Omental fat pad (tissue), 4 donors: ENCODE measurements at places on chromosomes 7 and 10. TPM values are rescaled to one million over a fixed set of nuclear protein-coding genes. Genes with fewer than 3 reads are reported as not detected.

Gene NRCAM
- total RNA-seq = 1.9 TPM

Gene BUD31
- total RNA-seq = 68.3 TPM

Gene OR2A42
- total RNA-seq = not detected

Gene FAS
- total RNA-seq = 33.9 TPM

Gene AMPH
- 17.4 TPM for total RNA-seq

- no peak for DNase-seq
Observed at GRCh38 chr10:69223028-69223342, 2.9 kb downstream of the HKDC1 start.

- DNase-seq = no peak
Observed at GRCh38 chr7:11239316-11239715, 265.6 kb downstream of the PHF14 start.

DNA sequence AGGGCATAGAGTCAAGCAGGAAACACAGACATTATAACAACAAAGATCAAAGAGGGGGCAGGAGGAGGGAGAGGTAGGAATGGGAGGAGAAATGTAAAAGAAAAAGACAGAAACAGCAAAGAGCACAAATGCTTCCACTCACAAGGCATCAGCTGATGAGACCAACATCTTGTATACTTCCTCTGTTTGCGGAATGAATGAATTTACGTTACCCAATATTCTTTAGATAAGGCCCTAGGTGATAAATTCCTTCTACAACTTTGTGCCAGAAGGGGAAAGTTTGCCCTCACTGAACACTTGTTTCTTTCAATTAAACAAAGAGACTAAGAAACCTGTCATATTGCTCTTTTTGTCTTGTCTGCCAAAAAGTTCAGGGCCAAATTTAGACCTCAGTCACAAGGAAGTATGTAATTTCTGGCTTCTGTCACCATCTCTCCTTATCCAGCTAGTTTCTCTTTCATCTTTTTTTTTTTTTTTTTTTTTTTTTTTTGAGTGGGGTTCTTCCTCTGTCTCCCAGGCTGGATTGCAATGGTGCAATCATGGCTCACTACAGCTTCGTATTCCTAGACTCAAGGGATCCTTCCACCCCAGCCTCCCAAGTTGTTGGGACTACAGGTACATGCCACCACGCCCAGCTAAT lies 116.4 kb upstream of the NANOS1 start:
- no peak for DNase-seq

- DNase-seq = no peak
Observed at GRCh38 chr7:20932785-20933527, 146.3 kb upstream of the SP8 start.

DNA sequence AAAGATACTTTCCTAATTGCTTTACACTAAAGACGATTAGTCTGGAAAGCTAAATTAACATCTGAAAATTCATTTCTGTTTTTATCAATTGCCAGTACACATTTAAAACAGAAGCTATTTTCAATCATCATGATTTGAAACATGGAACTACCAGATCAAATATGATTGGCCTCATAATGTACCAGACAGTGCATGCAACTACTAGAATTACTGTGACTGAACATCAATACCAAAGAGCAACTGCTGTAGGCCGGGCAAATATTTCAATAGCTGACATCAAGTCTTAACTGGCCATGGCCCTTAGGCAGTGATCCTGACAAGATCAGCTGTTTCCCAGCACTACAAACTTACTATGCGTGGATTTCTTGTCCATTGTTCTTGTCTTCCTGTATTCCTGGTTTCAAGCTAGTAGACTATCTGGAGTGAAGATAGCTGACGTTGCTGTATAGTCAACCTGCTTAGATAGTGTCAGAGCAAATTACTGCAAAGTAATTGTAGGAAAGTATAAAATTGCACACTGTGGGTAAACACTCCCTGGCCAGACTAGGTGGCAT lies 21.7 kb upstream of the WNT16 start:
- no peak for DNase-seq

GRCh38 chr7:44274623-44274975 lies 50.8 kb downstream of the CAMK2B start:
- DNase-seq = no peak

- DNase-seq = no peak
Observed at GRCh38 chr10:128186959-128187787, 61.0 kb upstream of the MKI67 start.

- no peak for DNase-seq
Observed at GRCh38 chr10:31749981-31750840, 178.4 kb downstream of the ARHGAP12 start.

DNA sequence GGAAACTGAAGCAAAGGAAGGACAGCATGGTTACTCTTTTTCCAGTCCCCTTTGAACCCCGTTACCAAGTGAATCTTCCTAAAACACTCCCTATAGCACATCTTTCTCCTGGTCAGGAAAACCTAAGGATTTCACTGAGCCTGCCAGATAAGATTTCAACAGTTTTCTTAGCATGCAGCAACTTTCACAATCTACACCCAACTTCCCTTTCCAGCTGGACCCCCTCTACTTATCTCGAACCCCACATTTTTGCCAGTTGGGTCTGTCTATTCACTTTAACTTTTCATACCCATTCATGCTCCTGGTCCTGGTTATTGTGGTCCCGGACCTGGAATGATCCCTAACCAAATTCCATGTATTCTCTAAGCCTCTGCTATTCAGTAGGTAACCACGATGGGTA lies 14.9 kb upstream of the CPVL start:
- no peak for DNase-seq

DNA sequence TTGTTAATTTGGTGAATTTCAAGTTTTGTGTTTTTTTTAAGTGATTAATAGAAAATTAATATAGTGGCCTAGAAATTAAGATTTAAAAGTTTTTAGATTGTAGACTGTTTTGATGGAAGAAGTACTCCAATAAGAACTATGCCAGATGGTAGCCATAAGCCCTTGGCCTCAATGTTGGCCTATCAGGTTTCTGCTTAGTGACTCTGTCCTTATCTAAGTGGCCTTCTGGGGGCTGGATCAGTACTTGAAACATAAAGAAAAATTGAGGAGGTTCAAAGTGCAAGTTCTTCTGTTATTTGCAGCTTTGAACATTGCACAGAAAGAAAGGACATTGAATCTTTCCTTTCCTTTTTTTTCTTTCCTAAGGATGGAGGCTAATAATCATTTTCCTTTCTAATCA lies 9.9 kb downstream of the CCDC126 start:
- no peak for DNase-seq

- DNase-seq = no peak
Observed at GRCh38 chr10:132848951-132849545, 63.1 kb upstream of the NKX6-2 start.

DNA sequence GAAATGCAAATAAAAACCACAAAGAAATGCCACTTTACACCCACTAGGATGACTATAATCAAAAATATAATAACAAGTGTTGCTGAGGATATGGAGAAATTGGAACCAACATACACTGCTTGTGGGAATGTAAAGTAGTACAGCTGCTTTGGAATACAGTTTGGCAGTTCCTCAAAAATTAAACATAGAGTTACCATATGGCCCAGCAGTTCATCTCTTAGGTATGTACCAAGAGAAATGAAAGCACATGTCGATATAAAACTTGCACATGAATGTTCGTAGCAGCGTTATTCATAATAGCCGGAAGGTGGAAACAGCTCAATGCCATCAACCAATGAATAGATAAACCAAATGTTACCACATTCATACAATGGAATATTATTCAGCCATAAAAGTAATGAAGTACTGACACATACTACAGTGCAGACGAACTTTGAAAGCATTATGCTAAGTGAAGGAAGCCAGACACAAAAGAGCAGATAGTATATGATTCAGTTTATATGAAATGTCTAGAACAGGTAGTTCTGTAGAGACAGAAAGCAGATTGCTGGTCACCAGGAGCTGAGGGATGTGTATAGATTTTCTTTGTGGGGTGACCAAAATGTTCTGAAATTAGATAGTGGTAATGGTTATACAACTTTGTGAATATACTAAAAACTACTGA lies 12.4 kb downstream of the BCAP29 start:
- DNase-seq = no peak

DNA sequence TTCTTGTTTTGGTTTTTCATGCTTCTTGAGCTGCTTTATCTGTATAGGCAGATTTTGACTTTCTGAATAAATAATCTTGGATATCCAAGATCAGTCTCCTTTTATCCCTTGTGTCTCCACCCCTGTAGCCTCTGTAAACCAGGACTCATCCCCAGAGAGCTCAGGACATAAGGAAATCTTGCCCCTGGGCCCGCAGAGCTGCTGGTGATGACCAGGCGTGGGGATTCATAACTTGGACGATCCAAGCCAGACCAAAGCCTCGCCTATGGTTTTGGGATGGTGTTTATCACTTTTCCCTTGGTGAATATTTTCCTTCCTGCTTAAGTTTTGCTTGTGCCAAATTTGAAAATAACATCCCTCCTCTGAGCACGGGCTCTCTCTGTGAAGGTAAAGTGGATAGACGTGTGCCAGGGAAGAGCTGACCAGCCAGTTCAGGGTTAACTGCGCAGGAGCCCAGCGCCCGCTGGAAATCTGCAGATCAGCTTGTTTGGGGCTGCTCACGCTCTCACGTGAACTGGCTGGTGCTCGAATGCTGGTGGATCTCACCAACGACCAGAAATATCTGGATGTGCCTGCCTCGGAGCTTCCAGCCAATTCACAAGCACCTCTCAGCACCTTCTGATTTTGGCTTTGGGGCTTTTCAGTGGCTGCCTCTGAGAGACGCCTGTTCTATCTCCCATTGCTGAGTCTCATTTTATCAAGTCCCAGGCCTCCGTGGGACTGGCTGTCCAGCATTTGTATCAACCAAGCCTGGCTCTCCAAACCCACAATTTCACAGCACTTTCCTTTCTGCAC lies 132.1 kb upstream of the BTBD16 start:
- no peak for DNase-seq

DNA sequence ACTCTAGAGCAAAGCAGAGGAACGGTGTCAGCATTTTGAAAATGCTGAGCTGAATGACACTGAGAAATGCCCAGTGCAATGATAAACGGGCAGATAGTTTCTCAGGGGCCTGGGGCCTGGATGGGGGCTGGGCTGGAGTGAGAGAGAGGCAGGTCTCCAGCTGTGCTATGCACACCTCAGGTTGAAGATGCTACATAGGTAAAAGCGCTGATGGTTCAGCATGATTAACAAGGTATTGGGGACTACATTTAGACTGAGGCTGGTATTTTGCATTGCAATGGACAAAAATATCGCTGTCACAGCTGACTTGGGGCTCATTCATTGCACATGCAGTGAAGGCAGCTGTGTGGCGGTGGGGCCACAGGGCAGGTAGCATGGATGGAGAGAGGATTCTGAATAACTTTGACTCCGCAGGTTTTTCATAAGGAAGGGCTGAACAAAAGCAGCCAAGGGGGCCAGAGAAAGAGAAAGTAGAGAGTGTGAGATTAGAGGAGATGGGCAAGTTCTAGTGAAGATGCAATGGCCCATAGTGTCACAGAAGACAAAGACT lies 290.8 kb upstream of the ZNF32 start:
- no peak for DNase-seq

DNA sequence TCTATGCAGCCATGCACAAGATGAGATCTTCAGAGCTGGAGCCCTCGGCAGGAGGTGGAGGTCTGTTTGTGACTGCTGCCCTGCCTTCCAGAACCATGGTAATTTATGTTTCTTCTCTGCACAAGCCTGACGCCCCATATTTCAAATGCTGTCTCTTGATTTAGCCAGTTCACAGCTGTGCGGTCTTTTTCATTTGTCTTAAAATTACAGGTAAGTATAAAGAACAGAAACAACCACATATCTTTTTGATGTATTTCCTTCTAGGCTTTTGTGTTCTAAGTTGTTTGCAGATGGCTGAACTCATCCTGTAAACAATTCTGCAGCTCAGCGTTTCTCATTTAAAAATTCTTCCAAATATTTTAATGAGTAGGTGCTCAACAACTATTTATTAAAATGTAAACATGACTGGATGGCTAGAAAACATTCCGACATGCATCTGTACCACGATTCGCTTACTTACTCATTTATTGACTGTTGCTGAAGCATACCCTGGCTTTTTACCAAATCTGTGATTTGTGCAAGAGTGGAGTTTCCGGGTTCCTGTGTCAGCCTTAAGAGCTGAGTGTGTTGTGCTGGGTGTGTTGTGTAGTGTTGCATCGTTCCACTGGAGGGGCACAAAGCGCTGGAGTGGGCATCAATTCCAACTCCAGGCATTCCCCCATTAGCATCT lies 58.9 kb downstream of the PIP4K2A start:
- DNase-seq = no peak

DNA sequence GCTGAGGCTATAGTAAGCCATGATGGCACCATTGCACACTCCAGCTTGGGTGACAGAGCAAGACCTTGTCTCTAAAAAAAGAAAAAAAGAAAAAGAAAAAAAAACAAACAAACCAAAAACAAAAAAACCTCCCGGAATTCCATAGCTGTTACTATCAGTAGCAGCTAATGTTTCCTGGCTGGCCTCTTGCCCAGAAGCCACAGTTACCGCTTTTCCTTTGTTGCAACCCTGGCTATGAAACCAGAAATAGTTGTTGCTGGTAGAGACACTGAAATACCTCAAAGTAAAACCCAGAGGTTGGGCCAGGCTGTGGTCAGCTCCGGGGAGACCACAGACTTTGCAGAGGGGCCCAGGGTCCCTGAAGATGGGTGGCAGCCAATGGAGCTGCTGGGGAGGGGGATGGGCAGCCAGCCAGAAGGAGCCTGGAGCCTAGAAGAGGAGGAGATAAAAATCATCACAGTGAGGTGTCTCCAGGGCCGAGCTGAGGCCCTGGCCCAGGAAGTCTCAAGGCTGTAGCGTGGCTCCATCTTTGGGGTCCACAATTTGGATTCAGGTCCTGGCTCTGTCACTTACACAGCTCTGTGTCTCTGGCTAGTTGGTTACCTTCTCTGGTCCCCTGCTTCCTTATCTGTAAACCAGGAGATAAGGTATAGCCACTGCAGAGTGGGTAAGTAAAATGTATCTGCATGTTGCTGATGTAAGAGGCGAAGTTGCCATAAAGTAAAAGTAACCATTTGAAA lies 3.4 kb upstream of the CHST12 start:
- DNase-seq = peak; percentile 64

GRCh38 chr10:70302292-70302691 lies 18.5 kb upstream of the NPFFR1 start:
- DNase-seq = no peak

DNA sequence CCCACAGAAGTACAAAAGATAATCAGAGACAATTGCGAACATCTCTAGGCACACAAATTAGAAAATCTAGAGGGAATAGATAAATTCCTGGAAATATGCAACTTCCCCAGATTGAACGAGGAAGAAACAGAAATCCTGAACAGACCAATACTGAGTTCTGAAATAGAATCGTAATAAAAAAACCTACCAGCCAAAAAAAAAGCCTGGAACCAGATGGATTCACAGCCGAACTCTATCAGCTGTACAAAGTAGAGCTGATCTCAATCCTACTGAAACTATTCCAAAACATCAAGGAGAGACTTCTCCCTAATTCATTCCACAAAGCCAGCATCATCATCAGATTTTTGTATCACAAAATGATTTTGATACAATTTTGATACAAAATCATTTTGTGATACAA lies 206.4 kb downstream of the REEP3 start:
- no peak for DNase-seq

DNA sequence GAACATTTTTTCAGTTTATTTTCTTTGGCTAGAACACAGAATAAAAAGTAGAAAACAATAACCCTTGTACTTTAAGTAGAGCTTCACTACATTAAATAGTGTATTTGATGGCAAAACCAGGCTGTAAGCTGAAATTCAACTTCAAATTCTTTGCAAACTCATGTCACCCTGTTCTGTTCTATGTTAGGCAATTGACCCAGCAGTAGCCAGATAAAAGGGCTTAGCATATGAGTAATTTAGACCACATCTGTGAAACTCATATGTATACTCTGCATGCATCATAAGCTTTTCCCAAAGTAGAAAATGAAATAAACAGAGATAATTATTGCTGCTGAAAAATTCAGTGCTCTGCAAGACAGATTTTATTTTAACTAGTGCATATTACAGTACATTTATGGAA lies 150.2 kb downstream of the GNAI1 start:
- DNase-seq = no peak

- DNase-seq = no peak
Observed at GRCh38 chr7:6232116-6232515, 40.3 kb downstream of the CYTH3 start.
